ENCODE measurements at places on chromosomes 2 and 18.

DNA sequence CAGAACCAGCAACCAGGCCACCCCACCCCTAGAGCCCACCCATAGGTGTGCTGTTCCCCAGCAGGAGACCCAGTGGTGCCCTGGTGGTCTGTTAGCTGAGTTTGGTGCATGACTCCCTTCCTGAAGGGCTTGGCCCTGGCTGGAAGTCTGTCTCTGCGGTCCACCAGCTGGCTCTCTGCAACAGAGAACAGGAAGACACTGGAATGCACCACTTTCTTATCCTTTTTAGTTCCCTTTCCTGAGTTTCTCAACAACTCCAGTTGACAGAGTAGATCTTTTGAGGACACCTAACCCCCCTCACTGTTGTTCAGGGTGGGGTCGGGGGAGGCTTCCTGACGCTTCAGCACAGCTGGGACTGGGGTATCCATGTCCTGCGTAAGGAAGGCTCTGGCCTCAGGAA is 11.9 kb upstream of the RPL37A start:
- DNase-seq, result no peak

- no peak for DNase-seq
Measured at GRCh38 chr2:43262951-43263350, 36.5 kb upstream of the ZFP36L2 start.

DNA sequence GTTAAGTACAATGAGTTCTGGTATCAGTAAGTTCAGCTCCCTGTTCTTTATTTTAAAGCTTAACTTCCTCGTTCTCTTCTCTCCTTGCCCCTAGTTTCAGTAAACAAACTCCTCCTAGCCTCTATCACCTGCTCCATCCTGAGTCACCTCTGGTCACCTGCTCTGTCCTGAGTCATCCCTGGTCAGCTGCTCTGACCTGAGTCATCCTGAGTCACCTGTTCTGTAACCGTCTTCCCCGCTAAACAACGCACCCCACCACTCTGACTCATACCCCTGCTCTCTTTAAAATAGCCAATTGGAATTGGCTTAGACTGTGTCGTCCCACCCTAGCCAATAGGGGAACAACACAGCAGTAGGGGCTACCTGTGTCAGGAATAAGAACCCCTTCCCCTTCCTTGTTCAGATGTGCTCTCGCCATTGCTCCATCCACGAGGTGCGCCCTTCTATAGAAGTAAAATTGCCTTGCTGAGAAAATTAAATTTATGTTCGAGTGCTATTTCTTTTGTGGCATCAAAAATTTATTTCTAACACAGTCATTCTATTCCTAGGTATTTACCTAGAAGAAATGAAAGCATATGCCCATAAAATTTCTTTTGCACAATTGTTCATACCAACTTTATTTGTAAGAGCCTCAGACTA is 24.9 kb upstream of the RMND5A start:
- DNase-seq, result no peak

GRCh38 chr2:232438091-232438490 is 17.9 kb upstream of the ALPI start:
- no peak for DNase-seq

GRCh38 chr2:232292395-232293154 is 86.0 kb upstream of the ALPP start:
- DNase-seq, result no peak

GRCh38 chr18:10442551-10442971 is 11.9 kb upstream of the APCDD1 start:
- no peak for DNase-seq
